Stimulated activated CD8-positive, alpha-beta memory T cell treated with anti-CD3 and anti-CD28 coated beads, Interleukin-2, amount 100 ng/mL, for 48 hours (primary cell): ENCODE measurements at places on chromosomes 12 and 14.

GRCh38 chr14:33484264-33484663 lies 466.6 kb downstream of the EGLN3 start:
- no peak for DNase-seq

DNA sequence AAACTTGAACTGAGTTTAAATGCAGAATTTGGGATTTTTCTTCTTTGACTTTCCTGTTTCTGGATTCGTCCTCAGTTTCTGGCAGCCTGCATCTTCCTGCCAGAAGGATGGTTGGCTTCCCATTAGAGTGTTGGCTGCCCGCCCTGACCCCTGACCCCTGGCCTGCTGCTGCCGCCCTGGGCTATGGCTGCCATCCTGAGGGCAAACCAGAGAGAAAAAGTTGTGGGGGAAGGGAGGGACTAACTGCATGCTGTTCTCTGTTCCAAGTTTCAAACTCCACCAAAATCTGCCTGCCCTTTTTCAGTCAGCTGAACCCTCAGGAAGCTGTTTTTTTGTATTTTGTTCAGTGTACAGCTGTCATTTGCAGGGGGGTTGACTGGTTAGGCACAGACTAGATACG lies 48.4 kb downstream of the FNTB start:
- DNase-seq: no peak

- no peak for DNase-seq
Measured at GRCh38 chr12:20024194-20024593, 344.1 kb upstream of the PDE3A start.

DNA sequence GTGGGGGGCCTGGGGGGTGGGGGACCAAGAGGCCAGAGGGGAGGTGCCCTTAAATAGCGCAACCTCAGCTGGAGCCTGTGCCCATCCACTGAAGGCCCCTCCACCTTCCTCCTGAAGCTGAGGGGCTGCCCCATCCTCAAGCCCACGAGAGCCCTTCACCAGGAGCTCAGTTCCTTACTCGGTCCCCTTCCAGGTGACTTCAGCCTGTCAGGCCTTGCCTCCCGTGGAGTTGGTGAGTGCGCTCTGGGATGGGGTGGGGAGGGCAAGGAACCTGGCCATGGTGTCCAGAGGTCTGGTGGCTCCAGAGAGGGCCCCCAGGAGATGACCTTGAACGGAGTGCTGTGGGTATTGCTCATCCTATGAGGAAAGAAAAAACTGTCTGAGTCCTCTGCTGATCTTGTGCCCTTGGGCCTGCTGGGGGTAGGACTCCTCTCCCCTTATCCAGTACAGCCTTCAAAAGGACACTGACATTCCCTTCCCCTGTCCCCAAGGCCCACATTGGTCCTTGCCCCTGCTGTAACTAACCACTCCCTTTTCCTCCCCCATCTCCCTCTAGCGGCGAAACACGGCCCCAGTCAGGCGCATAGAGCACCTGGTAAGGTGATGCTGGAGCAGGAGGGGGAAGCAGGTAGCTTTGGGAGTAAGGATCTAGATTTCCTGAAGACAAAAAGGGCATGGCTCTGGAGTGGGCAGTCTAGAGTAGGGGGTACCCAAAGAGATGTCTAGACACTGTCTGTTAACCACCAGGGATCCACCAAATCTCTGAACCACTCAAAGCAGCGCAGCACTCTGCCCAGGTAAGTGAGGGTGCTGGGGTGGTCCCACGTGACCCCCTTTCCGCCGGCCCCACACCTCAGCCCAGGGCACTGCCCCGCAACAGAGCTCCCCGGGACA lies 3.6 kb downstream of the TNS2 start:
- DNase-seq: peak; percentile 33

DNA sequence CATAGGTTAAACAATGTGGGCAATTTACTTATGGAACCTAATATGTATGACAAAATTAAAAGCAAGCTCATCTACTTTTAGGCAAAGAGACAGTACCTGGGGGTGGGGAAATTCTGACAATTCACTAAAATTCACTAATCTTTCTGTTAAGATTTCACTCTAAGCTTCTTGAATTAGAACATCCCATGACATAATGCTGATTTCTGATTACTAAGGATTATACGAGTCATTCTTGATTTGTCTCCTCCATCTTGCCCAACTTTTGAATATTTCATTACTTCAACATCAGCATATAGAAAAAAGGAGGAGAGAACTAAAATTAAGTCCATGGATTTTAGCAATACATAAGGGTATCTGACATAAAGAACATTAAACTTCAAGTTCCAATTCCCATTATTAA lies 2.4 kb downstream of the CEP83 start:
- DNase-seq: no peak

- no peak for DNase-seq
Measured at GRCh38 chr12:101891462-101891971, 14.1 kb downstream of the DRAM1 start.

GRCh38 chr12:26264215-26264838 lies 69.0 kb downstream of the SSPN start:
- DNase-seq: no peak

DNA sequence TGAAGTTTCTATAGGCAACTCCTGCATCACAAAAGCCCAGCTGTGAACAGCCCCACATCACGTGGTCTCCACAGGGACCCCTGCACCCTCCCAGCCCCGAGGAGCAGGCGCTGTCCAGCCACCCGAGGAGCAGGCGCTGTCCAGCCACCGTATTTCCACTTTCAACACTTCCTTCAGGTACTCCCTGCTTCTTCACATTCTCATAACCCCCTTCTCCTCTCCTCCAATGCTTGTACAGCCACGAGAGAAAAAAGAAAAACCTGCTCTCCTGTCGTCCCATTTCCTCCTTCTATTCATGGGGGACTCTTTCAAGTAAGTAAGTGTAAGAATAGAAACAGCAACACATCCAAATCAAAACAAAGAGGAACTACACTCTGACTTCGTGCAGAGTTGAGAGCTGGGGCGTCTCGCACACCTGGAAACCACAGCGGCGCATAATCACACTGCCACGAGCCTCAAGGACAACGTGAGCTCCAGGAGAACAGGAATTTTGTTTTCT lies 11.9 kb downstream of the CDC42BPB start:
- no peak for DNase-seq

- DNase-seq: no peak
Measured at GRCh38 chr12:90987101-90987500, 17.7 kb downstream of the EPYC start.

DNA sequence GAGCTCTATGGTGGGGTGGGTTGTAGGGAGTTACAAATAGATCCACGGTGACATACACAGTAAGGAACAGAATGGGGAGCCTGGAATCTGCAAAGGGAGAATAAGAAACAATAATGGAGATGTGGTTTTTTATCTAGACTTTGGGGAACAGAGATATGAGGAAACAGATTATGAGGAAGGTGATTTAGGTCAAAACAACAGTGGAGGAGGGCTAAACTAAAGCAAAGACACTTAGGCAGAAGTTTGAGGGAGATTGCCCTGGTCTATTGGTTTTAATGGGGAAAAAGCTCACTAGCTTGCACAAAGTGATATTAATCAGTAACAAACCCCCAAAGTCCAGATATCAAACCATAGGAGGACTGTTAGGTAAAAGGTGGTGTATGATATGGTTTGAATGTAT lies 144.5 kb upstream of the DYRK2 start:
- no peak for DNase-seq
